ENCODE measurements at places on chromosomes 13 and 19. TPM values are rescaled to one million over a fixed set of nuclear protein-coding genes. Genes with fewer than 3 reads are reported as not detected.
A peak's percentile ranks its signal among the peaks of the same experiment; 100 is the strongest.

The RDH8 gene
- polyA plus RNA-seq, result not detected

The RNF113B gene
- not detected for polyA plus RNA-seq

The FFAR3 gene
- polyA plus RNA-seq, result not detected

The SMAD9 gene
- 9.1 TPM for polyA plus RNA-seq

The GPATCH1 gene
- polyA plus RNA-seq, result 6.5 TPM

The CYSLTR2 gene
- not detected for polyA plus RNA-seq

DNA sequence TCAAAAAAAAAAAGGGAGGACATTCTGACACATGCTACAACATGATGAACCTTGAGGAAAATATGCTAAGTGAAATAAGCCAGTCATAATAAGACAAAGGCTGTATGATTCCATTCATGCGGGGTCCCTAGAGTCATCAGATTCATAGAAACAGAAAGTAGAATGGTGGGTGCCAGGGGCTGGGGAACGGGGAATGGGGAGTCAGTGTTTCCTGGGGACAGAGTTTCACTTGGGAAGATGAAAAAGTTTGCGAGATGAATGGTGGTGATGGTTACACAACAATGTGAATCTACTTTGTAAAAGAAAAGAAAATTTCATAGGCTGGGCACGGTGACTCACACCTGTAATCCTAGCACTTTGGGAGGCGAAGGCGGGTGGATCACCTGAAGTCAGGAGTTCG, 6.1 kb upstream of the CLEC4G start:
- no peak for DNase-seq

DNA sequence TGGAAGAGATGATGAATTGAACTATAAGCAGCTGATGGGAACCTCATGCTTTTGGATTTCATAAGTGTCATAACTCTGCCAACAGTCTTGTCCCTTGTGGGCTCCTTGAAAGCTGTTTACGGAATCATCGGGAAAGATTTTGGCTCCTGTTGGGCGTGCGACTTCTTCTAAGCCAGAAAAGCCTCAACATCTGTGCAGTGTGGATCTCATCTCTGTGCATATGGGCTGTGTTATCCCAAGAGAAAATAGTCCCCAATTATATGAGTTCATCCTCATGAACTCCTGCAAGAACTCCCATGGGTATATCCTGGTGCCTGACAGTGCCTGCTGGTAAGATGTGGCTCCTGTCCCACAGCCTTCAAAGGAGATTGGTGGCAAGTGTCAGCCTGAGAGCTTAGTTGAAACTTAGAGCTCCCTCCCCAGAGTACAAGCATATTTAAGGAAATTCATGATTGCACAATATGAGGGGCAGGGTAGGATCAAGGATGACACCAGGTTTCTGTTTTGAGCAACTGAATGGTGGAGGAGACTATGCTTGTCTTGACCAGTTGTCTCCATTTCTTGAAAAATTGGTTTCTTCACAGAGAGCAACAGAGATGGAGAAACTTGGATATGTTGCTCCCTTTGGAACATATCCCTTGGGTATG, 243.5 kb downstream of the ITGBL1 start:
- no peak for DNase-seq

DNA sequence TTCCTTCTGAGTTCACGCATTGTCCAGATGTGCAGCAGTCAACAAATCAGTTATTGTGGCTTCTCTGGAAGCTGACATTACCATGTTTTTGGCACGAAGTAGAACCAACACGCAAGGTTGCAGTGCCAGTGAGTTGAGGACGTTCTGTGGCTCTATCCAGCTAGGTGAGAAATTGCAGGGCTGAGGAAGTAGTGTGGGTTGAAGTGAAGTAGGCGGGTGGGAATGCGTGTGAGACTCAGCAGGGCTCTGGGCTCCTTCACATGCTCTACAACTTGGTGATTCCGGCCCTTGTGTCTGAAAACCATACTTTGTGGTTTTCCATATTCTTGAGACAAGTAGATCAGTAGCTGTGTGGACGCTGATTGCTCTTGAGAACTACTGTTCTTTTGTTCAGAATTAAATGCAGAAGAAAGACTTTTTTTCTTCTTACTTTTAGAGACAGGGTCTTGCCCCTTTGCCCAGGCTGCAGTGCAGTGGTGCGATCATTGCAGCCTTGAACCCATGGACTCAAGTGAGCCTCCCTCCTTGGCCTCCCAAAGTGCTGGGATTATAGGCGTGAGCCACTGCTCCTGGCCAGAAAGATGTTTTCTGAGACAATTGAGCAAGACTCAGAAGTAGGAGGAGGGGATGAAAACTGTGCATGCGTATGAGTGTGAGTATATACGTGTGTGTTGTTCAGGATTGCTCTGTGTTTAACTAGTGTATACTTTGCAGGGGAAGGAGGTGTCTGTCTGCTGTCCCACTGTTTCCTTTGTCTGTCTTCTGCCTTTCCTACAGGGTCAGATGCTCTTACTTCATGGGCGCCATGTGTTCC, 46.2 kb downstream of the GATAD2A start:
- no peak for DNase-seq

GRCh38 chr19:57267291-57267690, 13.0 kb upstream of the ZNF460 start:
- no peak for DNase-seq

DNA sequence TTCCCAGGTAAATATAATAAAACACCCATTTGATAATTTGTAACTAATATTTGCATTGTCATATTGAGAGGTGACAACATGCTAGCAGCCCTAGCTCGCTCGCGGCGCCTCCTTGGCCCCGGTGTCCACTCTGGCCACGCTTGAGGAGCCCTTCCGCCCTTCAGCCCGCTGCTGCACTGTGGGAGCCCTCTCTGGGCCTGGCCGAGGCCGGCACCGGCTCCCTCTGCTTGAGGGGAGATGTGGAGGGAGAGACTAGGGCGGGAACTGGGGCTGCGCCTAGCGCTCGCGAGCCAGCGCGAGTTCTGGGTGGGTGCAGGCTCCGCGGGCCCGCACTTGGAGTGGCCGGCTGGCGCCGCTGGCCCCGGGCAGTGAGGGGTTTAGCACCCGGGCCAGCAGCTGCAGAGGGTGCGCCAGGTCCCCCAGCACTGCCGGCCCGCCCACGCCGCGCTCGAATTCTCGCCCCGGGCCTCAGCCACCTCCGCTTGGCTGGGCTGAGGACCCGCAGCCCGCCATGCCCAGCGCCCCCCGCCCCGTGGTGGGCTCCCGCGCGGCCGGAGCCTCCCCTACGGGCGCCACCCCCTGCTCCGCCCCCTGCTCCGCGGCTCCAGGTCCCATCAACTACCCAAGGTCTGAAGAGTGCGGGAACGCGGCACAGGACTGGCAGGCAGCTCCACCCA, 594.4 kb downstream of the SLITRK6 start:
- DNase-seq, result no peak

- no peak for DNase-seq
Observed at GRCh38 chr19:870963-871401, 11.5 kb downstream of the CFD start.

DNA sequence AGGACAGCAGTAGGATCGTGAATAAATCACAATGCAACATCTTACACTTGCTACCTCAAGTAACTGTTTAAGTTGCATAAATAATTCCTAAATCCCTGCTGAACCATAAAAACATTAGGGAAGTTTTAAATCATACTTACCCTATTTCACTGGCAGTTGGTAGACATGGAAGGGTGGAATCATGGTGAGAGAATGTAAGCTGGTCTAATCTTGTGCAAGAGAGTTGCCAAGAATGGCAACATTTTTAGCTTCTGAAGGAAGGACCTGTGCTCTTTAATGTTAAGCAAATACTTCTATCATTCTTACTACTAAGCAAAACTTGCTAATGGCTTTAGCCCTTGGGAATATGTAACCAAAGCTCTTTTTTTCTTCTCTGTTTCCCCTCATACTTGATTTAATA, 46.8 kb downstream of the MTUS2 start:
- DNase-seq, result no peak

DNA sequence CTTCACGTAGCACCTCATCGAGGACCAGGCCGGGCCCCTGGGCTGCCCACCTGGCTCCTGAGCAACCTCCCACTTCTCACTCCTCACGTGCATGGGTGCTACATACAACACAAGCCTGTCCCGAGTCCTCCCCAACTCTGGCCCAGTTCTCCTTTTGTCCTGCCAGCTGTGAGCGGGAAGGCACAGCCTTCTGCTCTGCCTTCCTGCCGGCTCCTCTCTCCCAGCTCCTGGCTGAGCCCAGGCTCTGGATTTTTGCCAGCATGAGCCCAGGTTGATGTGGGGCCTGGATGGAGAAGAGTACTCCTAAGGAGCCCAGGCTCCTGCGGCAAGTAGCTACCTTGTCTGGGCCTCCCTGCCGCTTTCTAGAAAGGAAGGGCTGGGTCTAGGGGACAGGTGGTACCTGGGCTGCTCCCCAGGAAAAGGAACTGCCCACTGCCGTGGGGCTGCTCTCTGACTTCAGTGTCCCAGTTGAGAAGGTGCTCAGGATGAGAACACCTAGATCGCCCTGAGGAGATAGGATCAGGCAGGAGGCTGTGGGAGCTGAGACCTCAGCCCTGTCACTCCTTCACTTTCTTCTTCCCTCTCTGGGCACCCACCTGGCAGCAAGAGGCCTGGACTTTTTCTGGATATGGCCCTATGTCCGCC, 23.6 kb downstream of the LYL1 start:
- DNase-seq, result no peak

GRCh38 chr13:78881751-78882150, 222.8 kb upstream of the OBI1 start:
- DNase-seq, result no peak

DNA sequence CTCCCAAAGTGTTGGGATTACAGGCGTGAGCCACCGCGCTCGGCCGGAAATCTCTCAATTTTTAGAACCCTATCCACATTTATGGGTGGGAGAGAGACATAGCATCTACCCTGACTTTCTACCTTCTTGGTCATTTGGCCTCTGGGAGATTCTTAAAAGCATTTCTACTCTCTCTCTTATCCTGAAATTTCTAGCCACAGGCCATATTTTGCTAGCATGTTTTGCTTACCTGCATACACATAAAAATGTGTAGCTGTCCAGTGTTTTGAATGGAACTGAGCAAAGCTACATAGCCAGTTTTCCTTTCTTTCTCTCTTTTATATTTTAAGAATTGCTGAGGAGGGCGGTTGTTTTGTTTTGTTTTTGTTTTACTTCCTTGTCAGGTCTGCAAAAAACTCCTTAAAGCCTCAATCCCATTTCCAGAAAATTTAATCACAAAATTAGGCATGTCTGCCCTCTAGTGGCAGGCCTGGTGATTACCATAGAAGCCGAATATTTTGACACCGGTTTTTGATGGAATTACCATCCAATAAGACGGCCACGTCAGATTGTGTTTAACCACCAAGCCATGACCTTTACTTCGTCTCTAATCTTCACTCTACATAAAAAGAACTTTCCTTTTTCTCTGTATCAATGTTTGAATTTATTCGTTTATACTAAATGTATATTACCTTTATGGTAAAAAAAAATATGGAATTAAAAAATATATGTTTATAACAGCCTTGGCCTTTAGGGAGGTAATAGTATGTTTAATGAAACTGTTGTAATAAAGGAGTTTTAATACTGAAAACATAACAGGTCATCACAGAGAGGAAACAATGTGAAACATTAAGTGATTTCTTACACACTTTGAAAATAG, 34.4 kb upstream of the OXGR1 start:
- peak; percentile 64 for DNase-seq

DNA sequence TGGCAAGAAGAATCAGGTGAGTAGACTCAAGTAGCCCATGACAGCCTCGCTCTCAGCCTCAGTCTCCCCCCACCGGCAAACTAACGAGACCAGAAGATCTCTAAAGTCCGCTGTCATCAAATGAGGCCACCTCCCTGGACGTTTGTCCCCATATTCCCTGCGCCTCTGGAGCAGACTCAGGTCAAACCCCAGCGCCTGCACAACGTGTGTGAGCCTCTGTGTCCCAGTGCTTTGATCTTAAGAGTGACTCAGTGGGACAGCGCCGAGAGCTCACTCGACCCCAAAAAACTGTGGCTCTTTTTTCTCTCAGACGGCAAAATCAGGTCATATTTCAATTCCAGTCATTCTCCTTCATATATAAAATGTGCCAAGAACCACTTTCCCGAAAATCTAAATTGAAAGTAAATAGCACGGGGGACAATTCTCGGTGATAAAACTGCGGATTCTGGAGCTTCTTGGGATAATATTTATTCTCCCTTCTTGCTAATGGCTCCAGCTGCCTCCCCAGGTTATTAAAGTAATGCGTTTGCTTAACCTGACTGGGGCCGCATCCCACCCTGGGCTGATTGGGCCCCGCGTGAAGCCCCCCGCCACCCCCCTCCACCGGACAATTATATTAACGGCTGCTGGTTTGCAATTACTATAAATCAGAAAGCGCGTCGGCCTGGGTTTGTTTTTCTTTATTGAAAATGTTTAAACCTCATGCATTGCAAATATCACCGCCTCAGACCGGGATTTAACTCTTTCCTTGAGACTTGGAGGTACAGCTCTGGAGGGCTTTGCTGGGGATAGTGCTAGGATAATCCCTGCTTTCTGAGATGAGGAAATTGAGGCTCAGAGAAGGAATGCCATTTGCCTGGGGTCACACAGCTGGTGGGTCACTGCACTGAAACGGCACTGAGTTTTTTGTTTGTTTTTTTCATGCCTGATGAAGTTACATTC, 37.5 kb upstream of the ZNRF4 start:
- no peak for DNase-seq

GRCh38 chr13:28710161-28710560, 8.6 kb downstream of the SLC46A3 start:
- no peak for DNase-seq

GRCh38 chr19:40533508-40533907, 43.2 kb upstream of the SHKBP1 start:
- DNase-seq, result no peak

DNA sequence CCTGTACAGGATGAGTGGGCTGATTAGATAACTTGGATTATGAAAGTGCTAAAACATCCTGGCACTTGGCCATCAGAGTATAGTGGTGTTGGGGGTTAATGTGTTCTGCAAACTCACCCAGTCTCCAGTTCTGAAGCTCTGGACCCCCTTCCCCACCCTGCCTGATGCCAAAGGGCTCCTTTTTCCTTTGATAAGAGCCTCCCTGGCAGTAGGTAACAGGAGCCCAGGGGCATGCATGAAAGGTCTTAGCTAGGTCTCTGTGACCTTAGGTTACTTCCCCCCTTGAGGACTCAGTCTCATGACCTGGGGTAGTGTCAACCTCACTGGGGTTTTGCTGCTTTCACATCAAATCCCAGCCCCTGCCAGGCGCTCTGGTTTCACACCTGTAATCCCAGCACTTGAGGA, 2.5 kb downstream of the RPS28 start:
- no peak for DNase-seq
